ENCODE measurements at places on chromosomes 3 and 15.

- DNase-seq = no peak
Measured at GRCh38 chr3:62724503-62724902, 150.7 kb downstream of the CADPS start.

- DNase-seq = no peak
Measured at GRCh38 chr15:76204109-76204845, 107.0 kb downstream of the ETFA start.

DNA sequence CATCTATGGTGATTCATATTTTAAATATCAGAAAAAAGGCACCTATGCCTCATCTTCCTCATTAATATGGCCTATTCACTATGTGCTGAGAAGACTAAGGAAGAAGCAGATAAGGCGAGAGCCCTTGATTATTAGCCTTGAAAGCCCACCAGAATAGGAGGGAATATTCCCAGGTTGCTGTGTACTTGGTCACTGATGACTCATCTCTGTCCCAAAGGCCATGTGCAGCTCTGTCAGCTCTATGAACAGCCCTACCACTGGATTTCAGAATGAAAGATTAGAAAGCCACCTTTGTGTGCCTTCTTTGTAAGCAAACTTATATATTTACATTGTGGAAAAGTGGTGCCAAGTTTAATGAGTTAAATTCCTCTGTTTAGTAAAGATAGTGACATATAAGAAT lies 211.5 kb downstream of the NFKBIZ start:
- DNase-seq = no peak

DNA sequence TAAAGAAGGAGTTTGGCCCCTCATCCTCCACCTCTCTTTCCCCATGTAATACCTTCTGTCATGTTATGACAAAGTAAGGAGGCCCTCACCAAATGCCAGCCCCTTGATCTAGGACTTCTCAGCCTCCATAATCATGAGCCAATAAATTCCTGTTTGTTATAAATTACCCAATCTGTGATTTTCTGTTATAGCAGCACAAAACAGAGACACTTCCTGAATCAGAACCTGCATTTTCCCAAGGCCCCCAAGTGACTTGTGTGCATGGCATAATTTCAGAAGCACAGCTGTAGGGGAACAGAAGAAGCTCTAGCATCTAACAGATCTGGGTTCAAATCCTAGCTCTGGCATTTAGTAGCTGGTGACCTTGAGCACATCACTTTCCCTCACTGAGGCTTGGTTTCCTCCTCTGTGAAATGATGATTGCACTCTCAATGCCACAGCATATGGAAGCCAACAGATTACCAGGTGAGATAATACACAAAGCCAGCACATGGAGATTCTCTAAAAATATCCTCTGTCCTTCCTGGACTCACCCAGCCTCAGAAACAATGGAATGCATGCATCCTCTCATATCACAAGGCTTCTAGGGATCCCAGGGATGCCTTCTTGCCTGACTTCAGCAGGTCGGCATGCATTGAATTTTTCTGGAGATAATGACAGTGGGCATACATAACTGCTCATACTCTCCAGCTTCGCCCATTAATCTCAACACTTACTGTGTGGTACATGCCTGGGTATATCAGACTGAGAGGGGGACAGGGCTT lies 26.3 kb downstream of the TLNRD1 start:
- DNase-seq = no peak

DNA sequence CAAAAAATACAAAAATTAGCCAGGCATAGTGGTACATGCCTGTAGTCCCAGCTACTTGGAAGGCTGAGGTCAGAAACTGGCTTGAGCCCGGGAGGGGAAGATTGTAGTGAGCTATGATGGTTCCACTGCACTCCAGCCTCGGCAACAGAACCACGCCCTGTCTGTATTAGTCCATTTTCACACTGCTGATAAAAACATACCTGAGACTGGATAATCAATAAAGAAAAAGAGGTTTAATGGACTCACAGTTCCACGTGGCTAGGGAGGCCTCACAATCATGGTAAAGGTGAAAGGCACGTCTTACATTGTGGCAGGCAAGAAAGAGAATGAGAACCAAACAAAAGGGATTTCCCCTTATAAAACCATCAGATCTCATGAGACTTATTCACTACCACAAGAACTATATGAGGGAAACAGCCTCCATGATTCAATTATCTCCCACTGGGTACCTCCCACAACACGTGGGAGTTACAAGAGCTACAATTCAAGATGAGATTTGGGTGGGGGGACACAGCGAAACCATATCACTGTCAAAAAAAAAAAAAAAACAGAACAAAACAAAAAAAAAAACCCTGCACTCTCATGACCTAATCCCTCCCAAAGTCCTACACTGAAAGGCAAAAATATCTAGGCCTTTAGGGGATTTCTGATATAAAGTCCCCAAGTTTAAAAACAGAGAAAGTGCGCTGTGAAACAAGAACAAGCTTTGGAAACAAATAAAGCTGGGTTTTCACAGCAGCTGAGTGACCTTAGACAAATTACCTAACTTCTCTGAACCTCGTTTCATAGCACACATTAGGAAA lies 224.7 kb downstream of the IGSF11 start:
- peak; percentile 6 for DNase-seq

DNA sequence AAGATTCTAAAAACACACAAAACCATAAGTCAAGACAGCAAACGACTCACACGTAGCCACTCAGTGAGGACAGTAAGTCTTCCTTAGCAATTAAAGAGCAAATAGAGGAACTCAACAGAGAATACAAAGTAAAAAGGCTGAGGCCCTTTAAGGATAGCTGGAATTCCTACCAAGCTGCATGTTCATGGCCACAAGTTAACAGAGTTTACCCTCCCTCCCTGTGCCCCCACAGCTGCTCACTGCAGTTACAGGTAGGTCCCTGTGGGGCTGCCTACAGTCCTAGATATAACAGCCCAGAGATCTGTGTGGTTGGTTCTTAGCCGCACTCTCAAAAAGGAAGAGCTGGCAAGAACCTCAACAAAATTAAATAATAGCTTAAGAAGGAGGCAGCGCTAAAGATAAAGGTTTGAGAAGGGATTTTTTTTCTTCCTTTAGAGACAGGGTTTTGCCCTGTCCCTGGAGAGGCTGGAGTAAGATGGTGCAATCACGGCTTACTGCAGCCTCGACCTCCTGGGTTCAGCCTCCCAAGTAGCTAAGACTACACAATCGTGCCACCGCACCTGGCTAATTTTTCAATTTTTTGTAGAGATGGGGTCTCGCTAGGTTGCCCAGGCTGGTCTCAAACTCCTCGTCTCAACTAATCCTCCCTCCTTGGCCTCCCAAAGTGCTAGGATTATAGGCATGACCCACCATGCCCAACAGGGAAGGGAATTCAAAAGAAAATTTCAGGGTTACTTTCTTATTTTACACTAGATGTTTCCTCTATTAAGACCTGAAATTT lies 19.3 kb downstream of the SFMBT1 start:
- no peak for DNase-seq

- DNase-seq = no peak
Measured at GRCh38 chr3:73530022-73530396, 94.7 kb downstream of the PDZRN3 start.

- DNase-seq = no peak
Measured at GRCh38 chr3:62100282-62100989, 272.9 kb downstream of the FEZF2 start.

DNA sequence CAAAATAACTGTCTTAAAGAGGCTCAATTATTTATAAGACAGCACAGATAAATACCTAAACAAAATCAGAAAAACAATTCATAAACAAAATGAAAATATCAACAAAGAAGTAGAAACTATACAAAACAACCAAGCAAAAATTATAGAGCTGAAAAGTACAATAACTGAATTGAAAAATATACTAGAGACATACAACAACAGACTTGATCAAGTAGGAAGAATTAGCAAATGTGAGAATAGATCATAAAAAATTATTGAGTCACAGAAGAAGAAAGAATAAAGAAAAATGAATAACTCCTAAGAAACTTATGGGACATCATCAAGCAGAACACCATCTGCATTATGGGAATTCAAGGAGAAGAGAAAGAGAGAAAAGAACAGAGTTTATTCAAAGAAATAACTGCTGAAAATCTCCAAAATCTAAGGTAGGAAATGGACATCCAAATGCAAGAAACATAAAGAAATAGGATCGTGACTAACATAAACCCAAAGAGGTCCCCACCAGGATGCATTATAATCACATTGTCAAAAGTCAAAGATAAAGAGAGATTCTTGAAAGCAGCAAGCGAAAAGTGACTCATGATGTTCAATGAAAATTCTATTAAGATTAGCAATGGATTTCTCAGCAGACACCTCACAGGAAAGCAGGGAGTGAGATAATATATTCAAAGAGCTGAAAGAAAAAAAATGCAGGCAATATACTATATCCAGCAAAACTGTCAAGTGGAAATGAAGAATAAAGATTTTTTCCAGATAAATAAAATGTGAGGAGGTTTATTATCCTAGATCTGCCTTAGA lies 85.9 kb downstream of the DCLK3 start:
- no peak for DNase-seq

DNA sequence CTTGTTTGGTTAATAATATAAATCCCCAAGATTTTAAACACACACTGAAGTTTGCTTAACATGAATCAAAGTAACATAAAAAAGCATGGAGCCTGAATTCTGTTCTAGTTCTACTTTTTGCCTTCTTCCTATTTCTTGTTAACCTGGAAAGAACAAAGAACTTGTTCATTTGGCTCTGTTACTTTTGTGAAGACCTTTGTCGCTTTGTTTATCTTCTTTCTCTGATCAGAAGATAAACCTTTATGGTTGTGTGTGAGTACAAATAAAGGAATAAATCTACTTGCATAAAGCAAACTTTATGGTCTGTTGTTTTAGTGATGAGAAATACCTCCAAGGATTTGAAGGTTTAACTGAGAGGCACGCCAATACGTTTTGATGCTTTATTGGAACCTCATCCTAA lies 210.1 kb upstream of the SATB1 start:
- no peak for DNase-seq

DNA sequence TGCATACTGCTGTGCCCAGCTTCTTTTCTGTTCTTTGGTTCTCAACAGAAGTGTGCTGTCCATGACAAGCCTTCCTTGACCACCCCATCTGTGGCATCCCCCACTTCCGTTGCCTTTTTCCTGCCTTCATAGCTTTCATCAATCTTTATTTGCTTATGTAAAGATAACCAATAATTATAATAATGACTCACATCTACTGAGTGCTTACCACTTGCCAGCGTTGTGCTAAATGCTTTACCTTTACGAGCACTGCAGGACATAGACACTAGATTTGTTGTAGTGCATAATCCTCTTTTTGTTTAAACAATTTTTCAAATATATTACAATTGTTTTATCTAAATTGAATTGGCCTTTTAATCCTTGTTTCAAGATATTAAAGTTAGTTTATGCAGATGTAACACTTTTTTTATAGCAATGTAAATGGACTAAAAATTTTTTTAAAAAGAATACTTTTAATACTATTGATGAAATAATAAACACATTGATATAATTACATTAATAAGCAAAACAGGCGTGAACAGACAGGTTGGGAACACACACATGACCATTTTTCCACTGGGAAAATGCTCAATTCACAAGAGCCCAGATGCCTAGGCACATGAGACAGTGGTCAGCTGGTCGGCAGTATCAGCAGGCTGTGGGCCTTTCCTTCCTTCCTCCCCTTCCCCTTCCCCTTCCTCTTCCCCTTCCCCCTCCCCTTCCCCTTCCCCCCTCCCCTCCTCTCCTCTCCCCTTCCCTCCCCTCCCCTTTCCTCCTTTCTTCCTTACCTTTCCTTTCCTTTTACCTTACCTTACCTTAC lies 42.5 kb downstream of the TRAK1 start:
- no peak for DNase-seq

DNA sequence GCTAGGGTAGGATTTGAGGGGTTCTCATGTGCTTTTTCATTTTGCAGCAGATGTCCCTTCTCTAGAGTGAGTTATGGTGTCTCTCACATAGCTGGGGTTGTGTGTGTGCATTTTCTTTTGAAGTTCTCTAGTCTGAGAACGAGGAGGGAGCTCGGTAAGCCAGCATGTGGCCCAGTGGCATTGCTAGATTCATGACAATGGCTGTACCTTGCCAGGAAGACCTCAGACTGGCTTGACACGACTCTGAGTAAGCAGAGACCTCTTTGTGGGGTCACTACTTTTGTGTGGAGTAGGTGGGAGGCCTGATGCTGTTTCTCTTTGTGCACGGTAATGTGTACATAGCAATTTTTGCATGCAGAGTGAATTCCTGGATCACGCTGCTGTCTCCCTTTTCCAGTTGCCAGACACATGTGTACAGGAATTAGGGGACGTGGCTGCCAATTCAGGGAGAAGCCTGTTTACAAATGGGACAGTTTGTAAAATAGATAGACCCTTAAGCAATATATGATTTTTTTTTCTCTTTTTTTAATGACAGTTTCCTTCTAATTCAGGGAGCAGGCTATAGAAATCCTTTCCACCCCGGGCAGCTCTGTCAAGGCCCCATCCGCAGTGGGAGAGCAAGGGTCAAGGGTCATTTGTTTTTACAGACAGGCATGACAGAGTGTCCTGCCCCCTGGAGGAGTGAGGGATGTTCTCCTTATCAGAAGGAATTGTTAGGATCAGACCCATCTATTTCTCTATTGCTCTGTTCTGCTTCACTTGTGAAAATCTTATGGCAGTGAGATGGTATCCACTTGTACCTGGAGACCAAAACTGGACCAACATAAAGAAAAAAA lies 4.6 kb downstream of the CACNA1D start:
- DNase-seq = no peak

- DNase-seq = no peak
Measured at GRCh38 chr3:124615896-124616543, 114.2 kb upstream of the UMPS start.

GRCh38 chr3:16305111-16305541 lies 40.1 kb downstream of the OXNAD1 start:
- no peak for DNase-seq

DNA sequence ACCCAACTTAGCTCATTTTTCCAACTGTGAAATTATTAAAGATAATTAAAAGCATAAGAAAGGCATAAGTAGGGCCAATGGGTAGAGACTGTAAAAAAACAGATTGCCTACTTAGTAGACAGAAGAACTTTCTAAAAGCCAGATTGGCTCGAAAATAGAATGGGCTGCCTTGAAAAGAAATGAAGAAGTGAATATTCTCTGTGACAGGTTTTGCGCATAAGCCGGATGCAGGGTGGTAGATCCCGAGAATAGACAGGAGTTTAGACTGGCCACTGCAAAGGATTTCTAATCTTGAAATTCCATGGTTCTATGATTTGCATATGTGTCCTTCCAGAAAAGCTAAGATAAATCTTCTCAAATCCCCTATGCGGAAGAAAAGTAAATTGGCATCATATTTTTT lies 173.3 kb upstream of the ICE2 start:
- no peak for DNase-seq

GRCh38 chr3:189304465-189305351 lies 132.9 kb downstream of the TPRG1 start:
- no peak for DNase-seq
